Activated CD4-positive, alpha-beta T cell treated with anti-CD3 and anti-CD28 coated beads, Interleukin-2, amount 50 U/mL, for 1 hour (primary cell): ENCODE measurements at places on chromosomes 6 and 20.

DNA sequence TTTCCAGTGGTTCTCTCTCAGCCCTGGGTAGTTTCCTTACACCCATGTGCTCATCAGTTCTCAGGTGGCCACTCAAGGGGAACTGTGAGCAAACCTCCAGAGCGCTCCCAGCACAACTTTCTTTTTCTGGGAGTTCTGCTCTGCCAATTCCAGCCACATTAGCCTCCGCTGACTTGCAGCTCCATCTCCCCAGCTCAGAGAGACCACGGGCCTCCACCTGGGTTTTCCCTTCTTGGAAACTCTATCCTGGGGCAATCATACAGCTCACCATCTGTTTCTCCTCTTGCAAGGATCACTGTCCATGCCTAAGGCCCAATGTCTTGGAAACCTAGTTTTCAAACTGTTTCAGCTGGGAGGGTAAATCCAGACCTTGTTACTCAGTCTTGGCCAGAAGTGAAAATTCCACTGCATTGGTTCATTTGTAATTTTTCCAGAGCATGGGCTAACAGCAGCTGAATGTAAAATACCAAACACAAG, 129.9 kb downstream of the EYA2 start:
- no peak for DNase-seq

GRCh38 chr20:12575352-12576095, 433.2 kb upstream of the SPTLC3 start:
- no peak for DNase-seq

DNA sequence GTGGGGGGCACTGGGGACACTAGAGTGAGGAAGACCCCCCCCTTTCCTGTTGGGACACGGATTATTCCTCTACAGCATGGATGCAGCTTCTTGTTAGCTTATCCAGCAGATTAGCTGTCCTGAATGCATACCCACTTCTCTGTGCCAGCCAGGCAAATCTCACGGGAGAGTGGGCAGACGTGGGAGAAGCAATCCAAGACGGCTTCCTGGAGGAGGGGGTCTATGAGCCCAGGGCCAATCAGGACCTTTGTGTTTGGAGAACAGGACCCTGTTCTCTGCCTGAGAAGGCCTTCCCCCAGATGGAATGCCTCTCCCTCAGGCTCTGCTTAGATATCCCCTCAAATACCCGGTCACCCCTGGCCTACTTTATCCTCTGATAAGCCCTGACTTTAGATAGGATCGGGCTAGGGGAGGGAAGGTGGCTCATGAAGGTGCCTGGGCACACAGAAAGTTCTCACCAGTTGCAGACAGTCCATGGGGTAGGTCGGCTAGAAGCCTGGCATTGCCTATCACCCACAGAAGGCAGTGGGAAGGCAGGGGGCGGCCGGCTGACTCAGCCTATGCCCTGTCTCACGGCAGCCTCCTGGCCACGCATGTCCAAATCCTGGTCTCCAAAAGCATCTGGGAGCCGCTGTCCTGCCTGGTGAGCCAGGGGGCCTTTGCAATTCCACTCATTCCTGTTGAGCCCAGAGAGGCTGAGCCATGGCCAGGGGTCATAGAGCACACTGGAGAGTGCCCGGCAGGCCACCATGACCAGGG, 34.7 kb downstream of the SUN5 start:
- no peak for DNase-seq

DNA sequence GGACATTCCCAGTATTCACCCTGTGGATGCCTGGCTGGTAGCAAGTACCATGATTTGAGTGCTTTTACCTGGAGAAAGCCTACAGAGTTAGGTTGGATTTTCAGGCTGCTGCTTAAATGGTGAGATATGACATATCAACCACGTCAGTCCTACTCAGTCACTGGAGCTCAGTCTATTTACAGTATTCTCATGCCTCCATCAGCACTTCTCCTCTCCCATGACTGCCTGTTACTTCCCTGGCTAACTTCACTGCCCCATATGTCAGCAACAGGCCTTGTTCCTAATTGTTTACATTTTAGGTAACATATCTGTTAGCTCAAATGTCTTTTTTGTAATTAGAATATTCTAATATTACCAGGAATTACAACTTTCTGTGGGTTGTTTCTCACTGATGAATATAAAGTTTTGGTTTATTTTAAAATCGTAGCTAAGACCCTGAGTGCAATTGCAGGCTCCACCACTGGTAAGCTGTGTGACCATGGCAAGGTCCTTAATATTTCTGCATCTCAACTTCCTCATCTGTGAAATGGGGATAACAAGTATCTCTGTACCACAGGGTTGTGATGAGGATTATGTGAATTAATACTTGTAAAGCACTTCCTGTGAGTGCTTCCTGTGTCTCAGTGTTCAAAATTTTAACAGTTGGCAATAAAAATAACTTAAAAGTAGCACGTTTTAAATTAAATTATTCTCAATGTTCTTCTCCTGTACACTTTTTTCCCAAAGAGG, 54.3 kb downstream of the RNF144B start:
- no peak for DNase-seq
